Amniotic stem cell (primary cell): ENCODE measurements at places on chromosomes 1 and 21.

- DNase-seq, result no peak
Observed at GRCh38 chr1:8685463-8685862, 132.0 kb downstream of the RERE start.

DNA sequence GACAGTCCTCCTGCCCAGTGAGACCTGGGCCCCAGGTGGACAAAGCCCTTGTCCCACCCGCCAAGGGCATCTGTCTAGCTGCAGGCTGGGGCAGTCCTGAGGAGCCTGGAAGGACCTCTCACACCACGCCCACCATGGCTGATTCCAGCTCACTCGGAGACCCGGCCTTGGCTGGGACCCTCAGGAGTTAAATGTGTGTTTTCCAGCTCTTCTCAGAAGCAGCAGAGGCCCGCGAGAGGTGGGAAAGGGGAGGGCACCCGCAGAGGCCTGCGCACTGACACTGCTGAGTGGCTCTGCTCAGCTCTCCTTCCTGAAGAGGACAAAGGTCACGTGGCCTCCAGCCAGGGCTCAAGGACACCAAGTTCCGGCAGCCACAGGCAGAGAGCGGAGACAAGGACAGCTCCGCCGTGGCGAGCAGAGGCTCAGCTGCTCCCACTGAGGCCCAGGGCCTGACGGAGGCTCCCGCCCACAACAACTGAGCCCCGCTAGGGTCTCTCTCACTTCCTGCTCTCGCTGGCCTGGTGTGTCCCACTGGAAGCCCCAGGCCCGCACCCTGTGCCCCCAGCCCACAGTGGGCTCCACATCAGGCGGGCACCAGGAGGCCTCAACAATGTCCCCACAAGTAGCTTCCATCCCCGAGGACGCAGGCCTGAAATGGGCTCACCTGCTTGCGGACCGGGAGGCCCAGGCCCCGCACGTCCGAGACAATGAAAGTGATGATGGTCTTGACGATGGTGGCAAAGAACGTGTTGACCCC is 16.9 kb downstream of the SLC19A1 start:
- no peak for DNase-seq

DNA sequence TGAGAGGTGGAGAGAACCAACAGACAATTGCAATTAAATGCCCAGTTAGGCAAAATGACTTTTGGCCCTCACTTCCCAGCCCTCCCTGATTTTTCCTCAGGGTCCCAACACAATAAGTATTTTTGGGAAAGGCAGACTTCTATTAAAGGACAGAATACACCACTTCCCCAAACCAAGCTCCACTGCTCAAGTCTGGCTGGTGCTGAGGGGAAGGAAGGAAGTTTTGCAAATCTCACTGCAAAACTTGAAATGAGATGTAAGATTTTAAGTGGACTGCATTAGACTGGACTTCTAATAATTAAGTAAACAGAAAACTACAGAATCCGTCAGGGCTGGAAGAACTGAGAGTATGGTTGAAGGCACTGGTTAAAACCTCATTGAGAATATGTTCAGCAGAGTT is 32.2 kb upstream of the CD1D start:
- DNase-seq, result no peak

- DNase-seq, result peak; percentile 59
Observed at GRCh38 chr1:209651138-209651587, 1.1 kb downstream of the LAMB3 start.

- no peak for DNase-seq
Observed at GRCh38 chr1:242178436-242178835, 179.5 kb upstream of the MAP1LC3C start.

DNA sequence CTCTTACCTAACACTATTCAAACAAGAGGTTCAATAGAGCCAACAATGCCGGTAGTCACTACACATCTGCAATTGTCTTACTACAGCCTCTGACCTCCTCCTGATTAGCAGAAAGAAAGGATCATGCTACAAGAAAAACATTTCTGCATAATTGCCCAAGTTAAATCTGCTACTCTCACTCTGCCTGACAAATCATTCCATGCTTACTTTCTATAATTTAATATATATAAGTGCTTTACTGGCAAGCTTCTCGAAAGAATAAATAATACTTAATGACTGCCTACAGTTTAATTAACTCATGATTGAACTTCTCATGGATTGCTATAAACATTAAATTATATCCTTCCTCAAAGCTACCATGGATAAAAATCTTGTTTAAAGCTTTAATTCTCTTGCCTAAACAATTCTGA is 156.0 kb downstream of the SLC45A1 start:
- DNase-seq, result no peak

DNA sequence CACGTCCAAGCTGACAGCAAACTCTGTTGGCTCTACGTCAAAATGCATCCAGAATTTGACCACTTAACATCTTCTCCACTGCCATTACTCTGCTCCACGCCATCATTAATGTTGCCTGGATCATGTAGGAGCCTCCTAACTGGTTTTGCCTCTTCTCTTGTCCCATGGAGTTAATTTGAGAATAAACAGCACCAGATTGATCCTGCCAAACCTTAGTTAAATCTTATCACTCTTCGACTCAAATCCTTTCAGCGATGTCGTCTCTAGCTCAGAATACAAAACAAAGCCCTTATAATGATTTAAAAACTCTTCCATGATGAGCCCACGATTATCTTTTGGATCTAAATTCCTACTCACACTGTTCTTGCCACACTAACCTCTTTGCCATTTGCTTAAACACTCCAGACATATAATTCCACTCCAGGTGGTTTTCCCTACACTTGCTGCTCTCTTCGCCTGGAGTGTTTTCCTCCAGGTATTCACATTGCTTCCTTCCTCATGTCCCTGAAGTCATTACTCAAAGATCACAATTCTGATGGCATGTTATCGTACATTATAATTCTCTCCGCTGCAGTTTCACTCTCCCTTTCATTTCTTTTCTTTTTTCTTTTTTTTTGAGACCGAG is 90.7 kb upstream of the KCNK2 start:
- DNase-seq, result no peak

GRCh38 chr1:162756523-162756922 is 34.0 kb upstream of the HSD17B7 start:
- no peak for DNase-seq

DNA sequence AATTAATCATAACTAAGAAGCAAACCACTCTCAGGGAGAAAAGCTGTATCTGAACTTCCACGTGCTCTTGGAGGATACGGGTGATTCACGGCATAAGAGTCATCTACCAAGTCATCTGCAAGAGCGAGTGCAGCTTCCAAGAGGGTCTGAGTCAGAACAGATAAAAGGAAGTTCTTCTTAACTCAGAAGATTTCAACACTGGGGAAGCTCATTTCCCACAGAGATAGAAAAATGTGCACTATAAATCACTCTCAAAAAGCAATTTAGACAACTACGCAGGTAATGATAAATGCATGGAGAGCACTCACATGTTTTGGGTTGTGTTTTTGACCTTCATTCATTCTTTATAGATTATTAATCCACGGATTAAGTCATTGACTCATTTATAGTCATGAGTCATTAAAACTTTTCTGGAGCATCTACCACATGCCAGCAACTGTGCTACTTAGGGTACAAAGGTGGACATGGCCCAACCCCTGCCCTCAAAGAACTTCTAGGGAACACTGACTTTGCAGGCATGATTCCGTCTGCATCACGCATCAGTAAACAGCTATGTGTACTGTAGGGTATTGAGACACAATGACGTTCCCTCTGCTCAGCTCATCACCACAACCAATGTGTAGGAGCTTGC is 20.8 kb downstream of the KCNJ15 start:
- DNase-seq, result peak; percentile 82

DNA sequence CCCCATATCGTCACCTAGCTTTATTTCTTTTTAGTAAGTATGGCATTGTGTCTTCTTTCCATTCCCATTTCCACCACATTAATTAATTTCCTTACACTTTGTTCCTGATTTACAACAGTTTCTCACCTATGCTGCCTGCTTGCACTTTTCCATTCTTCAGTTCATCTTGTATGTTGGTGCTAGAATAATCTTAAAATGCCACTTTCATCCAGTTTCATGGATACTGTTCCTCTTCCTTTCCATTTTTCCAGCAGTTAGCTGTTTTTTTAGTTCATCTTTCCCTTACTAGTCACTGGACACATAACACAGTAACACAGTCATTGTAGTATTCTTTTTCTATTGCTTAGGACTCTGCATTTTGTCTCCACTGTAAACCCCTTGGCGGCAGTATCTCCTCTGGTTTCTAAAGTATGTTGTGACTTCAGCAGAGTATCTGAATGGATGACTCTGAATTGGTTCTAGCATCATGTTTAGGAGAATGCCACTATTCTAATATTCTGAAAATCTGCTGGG is 2.1 kb downstream of the CDC7 start:
- no peak for DNase-seq

DNA sequence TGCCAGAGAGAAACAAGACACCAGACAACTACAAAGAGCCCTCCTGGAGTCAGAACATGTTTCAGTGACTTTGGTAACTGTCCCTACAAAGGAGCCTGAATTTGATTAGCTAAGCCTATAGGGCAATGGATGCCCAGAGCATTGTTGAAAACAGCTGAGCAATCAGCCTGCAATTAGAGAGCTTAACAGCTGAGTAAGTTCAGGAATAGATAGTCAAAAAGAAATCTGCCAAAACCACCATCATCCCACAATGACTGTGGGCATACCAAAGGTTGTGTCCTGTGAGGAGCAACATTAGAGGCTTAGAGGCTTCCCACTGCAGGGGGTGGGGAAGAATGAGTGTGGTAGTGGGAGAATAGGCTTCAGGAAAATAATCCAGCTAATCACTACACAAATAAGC is 32.1 kb downstream of the SH3BP5L start:
- DNase-seq, result no peak

GRCh38 chr1:227899141-227899819 is 48.5 kb downstream of the WNT9A start:
- DNase-seq, result no peak

GRCh38 chr1:188708795-188709535 is 1768.7 kb downstream of the BRINP3 start:
- no peak for DNase-seq

DNA sequence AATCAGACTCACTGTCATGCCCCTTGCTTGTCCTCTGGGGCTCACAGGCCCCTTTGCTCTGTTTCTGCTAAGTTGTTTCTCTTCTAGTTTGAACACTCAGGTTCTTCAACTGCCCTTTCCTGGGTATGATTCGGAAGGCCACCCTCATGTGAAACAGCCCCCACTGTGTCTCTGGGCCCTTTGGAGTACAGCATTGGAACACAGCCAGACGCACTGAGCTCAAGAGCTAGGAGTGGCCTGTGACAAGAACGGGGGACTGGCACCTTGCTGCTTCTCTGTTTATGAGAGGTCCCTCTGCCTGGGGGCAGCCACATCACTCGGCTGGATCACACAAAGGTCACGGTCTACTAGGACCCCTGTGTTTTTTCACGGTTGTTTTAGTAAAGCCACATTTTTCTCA is 114.4 kb upstream of the ZC3H12A start:
- no peak for DNase-seq

- DNase-seq, result no peak
Observed at GRCh38 chr21:45831991-45832740, 149.4 kb upstream of the COL6A1 start.

- no peak for DNase-seq
Observed at GRCh38 chr1:180363246-180363995, 133.4 kb downstream of the LHX4 start.

DNA sequence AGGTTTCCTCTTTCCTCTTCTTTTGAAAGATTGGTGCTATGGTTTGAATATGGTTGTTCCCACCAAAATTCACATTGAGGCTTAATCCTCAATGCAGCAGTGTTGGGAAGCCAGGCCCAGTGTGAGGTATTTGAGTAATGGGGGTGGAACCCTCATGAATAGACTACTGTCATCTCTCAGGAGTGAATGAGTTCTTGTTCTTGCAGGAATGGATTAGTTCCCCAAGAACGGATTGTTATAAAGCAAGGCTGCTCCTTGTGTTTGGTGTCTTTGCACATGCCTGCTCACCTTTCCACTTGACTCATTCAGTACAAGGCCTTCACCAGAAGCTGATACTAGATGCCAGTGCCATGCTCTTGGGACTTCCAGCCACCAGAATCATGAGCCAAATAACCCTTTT is 223.2 kb downstream of the BACH1 start:
- DNase-seq, result no peak

- no peak for DNase-seq
Observed at GRCh38 chr21:28818663-28819278, 173.9 kb downstream of the LTN1 start.

- DNase-seq, result peak; percentile 32
Observed at GRCh38 chr21:17679002-17679600, 66.4 kb upstream of the BTG3 start.

GRCh38 chr1:39184354-39184818 is 20.1 kb upstream of the MACF1 start:
- DNase-seq, result no peak

DNA sequence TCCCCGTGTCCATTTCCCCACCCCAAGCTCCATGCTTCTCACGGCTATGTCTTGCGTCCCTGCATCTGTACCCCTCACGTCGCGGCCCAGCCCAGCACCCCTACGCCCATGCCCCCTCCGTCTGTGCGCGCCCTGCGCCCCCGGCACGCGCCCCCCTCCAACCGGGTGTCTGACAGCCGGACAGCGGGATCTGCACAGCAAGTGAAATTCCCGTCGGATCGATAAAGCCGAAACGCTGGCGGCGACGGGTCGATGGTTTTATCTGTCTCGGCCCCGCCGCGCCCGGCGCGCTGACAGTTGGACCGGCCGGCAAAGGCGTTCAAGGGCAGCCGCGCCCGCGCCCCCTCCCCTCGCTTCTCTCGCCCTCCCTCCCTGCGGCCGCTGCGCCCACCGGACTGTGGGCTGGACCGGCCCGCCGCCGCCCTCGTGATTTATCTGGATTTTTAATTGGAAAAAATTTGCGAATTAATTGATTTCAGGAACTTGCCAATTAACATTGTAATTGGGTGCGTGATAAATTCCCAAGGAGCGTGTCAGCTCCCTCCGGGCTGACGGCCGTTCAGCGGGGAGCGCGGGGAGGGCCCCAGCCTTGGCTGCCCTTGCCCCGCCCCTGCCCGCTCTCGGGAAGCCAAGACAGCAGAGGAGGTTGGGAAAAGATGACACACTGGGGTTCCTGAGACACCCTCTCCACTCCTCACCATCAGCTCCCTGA is 57.1 kb downstream of the TMEM53 start:
- DNase-seq, result peak; percentile 54

- DNase-seq, result no peak
Observed at GRCh38 chr1:1111516-1112236, 4.2 kb downstream of the C1orf159 start.

DNA sequence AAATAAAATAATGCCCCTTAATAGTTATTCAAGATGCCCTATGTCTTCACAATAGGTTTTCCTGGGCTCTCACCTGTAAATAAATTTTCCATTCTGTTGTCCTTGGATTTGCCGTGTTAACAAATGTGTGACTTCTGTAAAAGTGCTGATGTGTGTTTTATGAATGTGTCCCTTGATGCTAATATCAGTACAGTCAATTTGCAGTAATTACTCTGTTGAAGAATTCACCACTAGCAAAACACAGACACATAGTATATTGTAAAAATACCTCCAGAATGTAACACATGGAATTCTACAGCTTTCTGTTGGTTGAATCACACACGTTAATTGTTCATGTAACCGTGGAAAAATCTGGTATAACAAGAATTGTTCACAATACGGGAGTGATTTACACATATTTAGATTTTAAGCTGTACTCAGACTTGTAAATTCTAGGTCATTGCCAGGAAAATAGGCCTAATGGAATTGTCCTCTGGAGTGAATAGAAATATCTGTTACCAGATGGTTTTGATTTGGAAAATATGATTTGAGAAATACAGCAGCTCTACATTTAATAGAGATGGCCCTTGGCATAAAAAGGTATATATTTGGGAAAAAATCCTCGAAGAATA is 36.7 kb upstream of the KCNK2 start:
- DNase-seq, result no peak

GRCh38 chr1:90963236-90963635 is 58.6 kb downstream of the ZNF644 start:
- DNase-seq, result no peak
